ENCODE measurements at places on chromosomes 4 and X. TPM values are rescaled to one million over a fixed set of nuclear protein-coding genes. Genes with fewer than 3 reads are reported as not detected.

DNA sequence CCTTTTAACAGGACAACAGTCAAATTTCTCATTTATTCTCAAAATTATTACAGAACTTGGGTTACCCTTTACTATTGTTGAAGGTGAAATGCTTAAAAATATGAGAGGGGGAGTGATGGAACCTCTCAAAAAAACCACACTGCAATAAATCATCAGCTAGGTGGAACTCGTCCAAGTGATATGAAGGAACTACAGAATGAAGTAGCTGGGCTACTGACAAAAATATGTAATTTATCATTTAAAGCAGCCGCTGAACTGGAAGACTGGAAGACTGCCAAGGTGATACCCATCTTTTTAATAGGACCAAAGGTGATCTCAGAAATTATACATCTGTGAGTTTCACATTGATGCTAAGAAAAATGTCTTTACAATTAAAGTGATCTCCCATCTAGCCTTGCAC is 597.7 kb upstream of the TENM3 start:
- DNase-seq: no peak

Gene MAPK10
- total RNA-seq: 75.6 TPM

DNA sequence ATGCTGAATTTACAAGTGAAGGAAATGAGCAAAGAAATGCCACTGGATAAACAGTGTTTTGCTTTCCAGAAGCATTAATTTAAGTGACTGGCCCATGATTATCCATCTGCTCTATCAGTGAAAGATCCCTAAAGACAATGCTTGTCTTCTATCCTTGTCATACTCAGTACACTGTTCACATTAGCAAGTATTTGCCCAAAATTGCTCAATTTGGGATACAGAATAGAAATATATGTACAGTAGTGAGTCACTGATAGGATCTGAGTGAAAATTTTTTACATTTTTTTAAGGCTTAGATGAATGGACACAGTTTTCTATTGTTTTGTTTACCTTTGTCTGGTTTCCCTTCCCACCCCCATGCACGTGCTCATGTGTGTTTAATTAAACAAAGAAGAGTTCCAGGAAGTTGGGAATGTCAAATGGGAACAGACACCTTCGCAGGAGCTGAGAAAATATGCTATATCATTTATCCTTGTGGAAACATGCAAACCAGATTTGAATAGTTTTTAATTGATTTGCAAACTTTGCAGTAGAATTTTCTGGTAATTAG is 656.3 kb downstream of the RPA4 start:
- DNase-seq: no peak

Gene IDUA
- 53.0 TPM for total RNA-seq

DNA sequence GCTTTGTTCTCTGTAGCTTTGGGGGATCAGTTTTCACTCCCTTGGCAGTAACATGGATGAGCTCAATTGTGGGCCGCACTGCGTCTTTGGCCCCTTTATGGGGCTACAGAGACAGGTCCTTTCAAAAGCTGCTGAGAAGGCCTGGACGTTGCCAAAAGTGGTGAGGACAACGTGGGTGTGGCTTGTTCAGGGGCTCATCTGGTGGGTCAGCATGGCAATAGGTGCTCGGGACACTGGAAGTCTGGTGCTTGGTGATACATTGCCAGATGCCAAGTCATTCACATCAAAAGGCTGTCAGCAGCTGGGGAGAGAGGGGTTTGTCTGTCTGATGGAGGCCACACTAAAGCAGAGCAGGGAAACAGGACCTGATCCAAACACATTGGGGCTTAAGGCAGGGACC is 149.8 kb upstream of the EOLA2 start:
- no peak for DNase-seq

GRCh38 chr4:30605616-30606190 is 114.5 kb upstream of the PCDH7 start:
- DNase-seq: no peak

GRCh38 chr4:24853142-24853541 is 57.8 kb downstream of the SOD3 start:
- DNase-seq: no peak

GRCh38 chr4:4477796-4478195 is 64.1 kb downstream of the STX18 start:
- no peak for DNase-seq

DNA sequence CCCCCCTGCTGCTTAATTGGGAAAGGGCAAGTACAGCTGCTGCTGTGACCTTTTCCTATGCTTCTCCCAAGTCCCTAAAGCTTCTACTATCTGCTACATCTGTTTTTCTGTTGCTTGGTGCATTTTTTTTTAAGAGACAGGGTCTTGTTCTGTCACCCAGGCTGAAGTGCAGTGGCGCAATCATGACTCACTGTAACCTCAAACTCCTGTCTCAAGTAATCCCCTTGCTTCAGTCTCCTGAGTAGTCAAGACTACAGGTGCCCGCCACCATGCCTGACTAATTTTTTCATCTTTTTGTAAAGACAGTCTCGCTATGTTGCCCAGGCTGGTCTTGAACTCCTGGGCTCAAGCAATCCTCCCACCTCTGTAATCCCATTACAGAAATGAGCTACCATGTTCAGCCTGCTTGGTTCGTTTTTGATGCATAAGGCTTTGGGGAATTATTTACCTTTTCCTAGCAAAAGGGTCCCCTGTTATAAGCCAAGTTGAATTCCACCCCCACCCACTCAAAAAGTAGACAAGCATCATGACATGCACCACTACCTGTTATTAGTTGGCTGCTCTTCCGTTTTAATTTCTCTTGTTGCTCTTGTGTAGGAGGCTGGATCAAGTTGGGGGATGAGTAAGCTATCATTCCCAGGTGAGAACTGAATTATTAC is 39.6 kb downstream of the DGKK start:
- no peak for DNase-seq

DNA sequence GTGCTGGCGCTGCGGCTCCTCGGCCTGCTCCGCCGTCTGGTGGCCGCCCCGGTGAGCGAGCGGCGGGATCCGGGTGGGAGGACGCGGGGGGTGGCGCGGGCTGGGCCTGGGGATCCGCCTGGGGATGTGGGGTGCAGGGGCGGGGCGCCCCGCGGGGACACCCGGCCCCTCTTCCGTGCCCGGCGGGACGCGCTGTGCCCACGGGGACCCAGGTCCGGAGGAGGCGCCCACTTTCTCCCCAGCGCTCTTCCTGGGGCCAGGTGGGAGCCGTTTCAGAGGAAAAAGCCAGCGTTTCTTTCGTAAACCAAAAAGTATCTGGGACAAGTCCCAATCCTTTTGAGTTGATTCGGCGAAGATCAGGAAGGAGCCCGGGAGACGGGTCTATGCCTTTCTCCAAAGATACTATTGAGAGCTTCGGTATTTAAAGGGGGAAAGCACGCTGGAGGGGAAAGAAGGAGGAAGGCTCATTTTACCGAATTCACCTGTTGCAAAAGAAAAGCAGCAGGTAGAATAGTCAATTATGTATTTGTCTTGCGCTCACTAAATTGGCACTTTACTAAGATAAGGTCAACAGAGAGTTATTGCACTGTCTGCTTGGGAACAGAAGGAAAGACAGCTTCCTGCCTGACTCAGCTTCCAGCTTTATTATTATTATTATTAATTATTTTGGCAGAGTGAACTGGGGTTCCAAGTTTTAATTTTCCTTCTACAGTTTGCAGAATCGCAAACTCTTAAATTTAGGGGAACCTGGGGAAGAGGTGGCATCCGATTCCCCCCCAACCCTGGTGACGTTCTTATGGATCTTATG is 81.5 kb upstream of the CD99 start:
- no peak for DNase-seq

Gene TRPC5OS
- not detected for total RNA-seq

DNA sequence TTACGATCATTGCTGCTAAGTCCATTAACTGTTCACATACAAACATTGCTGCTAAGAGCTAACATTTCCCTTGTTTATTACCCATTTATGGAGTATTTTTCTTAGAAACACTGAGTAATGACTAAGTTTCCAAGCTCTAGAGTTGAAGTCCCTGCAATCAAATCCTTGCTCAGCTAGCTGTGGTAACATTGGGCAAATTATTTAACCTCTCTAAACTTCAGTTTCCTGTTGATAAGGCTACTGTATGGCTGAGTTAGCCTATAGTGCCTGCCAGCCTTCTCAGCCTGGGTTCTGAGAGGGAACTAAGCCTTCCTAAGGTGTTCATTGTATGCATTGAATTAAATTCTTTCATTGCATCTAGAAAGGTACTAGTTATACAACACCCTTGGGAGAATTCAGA is 15.2 kb upstream of the SCOC start:
- DNase-seq: no peak

Gene LPAR4
- 3.6 TPM for total RNA-seq

Gene GPC3
- 1.5 TPM for total RNA-seq

DNA sequence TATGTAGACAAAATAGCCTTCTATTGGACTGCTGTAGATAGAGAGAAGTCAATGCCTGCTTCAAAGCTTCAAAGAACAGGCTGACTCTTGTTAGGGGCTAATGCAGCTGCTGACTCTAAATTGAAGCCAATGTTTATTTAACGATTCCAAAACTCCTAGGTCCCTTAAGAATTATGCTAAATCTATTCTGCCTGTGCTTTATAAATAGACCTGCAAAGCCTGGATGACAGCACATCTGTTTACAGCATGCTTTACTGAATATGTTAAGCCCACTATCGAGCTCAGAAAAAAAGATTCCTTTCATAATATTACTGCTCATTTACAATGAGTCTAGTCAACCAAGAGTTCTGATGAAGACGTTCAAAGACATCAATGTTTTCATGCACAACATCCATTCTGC is 54.8 kb upstream of the RBMXL3 start:
- DNase-seq: no peak

GRCh38 chr4:55670695-55671094 is 34.6 kb upstream of the NMU start:
- DNase-seq: no peak

- DNase-seq: no peak
These were observed 36.8 kb upstream of the CASK start for GRCh38 chrX:41960142-41960541.

DNA sequence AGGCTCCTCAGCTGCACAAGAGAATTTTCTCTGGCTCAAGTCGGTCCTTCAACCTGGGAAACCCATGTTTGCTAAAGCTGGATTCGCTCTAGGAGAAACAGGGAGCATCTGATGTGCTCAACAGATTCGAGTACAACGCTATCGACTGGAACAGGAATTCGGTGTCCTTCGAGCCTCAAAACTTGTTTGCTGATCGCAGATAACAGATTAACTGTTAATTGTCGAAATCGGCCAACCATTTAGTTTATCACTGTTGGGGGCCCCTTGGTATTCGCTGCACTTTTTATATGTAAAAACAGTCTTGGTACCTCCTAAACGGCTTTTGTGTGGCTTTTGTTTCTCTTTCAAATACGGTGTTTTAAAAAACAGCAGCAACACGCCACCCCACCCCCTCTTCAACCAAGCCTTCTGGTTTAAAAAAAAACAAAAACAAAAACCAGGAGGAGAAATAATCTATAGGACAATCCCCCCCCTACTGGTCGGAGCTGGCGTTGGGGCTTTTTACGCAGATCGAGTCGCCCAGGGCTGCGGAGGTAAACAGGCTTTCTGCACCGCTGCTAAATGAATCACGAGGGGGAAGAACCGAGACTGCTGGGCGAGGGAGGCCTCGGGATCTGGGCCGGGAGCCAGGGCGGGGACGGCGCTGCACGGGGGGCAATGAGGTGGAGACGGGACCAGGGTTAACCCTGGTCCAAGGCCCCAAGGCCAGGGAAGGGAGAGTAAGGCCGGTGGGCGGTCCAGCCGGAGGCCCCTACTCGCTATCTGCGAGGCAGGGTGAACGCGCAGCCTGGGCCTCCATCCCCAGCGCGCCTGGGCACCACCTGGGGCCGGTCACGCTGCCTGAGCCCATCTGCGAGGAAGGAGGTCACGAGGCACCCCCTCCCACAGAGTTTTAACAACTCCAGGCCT is 71.7 kb upstream of the BCOR start:
- peak; percentile 88 for DNase-seq

DNA sequence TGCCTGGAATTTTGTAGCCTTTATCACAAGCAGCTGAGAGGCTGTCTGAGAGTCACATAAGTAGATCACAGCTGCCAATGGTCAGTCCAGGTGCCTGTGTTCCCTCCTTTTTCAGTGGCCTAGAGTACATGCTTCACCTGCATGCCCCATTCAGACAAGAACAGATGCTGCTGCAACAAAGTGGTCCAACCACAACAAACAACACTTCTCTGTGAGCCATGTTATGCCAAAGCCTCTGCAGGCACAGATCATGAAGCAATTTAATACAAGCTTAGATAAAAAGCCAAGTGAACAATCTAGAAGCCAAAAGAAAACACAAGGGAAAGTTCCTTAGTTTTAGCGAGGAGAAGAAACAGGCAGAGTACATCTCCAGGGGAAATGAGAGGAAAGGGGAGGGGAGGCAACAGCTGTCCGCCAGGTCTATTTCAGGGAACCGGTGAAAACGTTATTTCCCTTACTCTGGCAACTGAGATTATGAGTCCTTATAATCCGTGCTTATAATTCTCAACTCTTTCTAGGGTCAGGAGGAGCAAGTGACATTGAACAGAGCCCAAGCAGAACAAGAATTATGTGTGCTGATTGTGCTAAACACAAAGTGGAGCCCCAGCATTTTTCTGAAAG is 92.6 kb downstream of the TSPAN5 start:
- no peak for DNase-seq

Measured in chondrocyte (in vitro differentiated cells).